ENCODE measurements at places on chromosomes 11 and 22.

DNA sequence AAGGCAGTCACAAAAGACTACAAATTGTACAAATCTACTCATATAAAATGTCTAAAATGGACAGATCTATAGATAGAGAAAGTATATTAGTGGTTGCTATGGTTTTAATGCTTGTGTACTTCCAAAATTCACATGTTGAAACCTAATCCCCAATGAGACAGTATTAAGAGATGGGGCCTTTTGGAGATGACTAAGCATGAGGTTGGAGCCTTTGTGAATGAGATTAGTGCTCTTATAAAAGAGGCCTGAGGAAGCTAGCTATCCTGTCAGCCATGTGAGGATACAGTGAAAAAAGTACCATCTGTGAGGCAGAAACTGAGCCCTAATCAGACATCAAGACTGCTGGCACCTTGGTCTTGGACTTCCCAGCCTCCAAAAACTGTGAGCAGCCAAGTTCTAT is 82.6 kb downstream of the CYP2R1 start:
- DNase-seq, result no peak

DNA sequence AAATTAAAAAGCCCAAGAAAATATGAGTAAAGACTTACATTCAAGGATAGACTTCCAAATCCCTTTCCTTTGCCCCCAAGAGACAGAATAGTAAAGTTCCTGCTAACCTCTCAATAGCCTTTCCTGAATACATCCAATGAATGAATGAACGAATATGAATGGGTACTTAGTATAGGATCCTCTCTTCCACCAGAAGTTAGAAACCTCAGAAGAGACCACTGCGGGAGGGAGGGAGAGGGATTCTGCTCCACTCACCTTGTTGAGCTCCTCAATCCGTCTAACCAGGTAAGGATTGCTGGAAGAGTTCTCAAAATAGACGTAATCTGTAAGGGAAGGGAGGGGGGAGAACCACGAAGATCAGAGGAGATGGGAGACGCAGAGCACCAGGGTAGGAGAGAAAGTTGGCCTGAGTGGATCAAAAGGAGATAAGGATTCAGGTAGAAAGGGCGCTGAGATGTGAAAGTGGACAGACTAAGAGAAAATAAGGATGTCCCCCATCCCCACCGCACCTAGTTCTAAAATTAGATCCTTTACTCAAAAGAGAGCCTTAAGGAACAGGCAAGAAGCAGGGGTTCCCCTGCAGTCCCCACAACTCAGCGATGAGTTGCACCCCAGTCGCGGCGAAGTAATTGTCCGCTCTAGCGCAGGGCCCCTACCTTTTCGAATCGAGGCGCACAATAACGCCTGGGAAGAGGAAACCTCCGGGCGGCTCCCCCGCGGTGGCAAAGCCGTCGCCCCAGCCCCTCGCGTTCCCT is 1.1 kb downstream of the MTA2 start:
- no peak for DNase-seq

- no peak for DNase-seq
These were observed 16.8 kb downstream of the LUZP2 start for GRCh38 chr11:24513479-24514218.

GRCh38 chr11:122319691-122320620 is 203.9 kb upstream of the BLID start:
- DNase-seq, result no peak

DNA sequence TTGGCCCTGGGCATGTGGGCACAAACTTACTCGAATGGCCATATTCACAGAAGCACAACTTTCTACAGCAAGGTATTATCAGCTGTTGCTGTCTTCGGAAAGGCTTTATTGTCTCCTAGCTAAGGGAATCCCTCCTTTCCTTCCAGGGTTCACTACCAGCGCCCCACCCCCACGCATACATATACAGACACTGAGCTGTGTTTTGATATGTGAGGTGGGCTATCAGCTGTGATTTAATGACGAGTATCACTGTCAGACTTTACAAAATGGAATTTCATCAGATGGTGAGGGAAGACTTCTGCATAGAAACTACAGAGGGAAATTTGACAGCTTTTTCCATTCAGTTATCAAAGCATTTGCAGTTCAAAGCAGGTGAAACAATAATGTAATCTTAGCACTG is 730.2 kb downstream of the NTM start:
- no peak for DNase-seq

DNA sequence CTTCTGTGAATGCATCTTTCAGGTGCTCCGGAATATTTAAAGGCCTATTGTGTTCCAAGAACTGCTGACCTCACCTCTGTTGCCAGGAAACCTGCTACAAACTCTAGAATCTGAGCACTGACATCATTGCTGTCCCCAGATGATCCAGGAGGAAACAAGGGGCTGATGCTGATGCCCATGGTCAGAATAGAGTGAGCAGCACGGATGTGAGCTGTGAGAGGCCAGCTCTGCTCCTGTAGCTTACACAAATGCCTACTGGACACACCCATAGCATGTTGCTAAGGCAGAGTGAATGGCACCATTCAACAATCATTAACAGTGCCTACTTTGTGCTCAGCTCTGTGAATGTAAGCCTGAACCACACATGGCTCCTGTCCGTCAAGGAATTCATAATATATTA is 276.7 kb upstream of the API5 start:
- DNase-seq, result no peak

DNA sequence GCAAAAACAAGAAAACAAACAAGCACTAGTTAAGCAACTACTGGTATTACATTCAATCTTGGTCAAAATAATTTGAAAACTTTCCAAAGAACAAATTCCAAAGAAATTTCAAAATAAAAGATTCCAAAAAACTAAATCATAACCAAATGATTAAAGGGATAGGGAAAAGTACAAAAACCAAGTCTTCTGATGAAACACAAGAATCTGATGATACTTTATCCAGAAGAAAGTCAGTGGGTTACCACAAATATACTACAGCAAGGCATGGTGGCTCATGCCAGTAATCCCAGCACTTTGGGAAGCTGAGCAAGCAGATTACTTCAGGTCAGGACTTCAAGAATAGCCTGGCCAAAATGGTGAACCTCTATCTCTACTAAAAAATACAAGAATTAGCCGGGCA is 59.1 kb downstream of the NUP98 start:
- no peak for DNase-seq

- peak; percentile 15 for DNase-seq
These were observed 179.4 kb downstream of the CADM1 start for GRCh38 chr11:115324581-115325432.

DNA sequence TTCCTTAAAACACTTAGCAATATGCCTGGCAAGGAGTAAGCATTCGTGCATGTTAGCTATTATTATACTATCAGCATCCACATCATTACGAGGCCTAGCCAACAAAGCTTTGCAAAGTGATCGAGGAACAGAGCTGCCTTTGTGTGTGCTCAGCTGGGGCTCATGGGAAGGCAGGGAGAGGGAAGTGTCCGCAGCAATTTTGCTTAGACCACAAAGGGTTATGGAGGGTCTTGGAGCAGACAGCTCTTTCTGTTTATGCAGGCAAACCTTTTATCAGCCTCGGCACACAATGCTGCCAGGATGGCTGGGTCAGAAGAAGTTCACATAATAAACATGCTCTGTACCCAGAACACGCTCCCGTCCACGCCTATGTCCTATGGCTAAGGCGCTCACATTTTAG is 10.9 kb upstream of the DKK3 start:
- DNase-seq, result no peak

DNA sequence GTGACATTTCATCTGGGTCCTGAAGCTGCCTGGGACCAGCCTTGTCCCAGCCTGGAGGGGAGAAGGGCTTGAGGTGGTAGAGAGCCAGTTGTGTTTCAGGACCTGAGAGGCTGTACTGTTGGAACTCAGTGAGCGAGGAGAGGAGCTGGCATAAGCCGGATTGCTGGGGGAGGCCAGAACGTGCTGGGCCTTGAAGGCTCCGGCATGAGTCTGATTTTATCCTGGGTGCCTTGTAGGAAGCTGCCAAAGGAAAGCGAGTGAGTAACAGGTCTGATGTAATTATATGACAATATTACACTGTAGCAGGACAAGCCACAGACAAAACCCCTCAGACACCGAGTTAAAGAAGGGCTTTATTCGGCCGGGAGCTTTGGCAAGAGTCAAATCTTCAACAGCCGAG is 17.2 kb downstream of the AP2A2 start:
- DNase-seq, result no peak

DNA sequence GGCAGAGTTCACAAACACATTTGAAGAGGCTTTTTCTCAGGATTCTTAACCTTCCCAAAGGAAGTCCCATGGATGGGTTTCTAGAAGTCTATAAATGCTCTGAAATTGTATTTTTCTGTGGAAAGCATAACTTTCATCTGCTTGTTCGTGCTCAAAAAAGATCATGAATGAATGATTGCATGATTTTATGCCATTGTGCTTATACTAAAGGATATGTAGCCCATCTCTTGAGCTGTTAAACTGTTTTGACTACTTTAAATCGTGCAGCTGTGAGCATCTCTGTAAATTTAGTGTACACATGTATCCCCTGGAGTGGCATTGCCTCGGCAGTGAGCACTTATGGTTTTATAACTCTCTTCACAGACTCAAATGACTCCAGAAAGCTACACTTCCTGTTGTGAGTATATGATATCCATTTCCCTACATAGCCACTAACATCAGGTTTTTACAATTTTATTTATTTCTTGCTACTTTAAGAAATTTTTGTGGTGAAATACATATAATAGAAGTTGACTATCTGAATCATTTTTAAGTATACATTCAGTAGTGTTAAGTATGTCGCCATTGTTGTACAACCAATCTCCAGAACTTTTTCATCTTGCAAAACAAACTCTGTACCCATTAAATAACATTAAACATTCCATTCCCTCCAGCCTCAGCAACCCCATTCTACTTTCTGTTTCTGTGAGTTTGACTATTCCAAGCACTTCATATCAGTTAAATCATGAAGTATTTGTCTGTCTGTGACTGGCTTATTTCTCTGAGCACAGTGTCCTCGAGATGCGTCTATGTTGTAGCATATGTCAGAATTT is 8.0 kb downstream of the NEAT1 start:
- no peak for DNase-seq

- no peak for DNase-seq
These were observed 65.2 kb upstream of the CNTN5 start for GRCh38 chr11:98955551-98955950.

DNA sequence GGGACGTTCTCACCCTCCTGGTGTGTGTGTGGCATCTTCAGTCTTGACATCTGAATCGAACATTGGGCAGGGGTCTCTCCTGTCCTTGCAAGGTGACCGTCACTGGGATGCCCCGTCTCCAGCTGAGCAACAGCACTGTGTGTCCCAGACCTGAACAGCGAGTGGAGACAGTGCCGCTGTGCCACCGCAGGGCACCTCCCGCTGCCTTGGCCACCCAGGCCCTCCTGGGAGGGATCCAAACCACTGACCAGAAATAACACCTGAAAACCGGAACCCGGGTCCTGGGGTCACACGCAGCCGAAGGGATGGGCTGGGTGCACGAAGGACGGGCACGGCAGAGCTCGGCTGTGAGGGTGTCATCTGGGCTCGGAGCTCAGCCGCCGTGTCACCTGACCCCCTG is 102.2 kb downstream of the BRD1 start:
- DNase-seq, result no peak

DNA sequence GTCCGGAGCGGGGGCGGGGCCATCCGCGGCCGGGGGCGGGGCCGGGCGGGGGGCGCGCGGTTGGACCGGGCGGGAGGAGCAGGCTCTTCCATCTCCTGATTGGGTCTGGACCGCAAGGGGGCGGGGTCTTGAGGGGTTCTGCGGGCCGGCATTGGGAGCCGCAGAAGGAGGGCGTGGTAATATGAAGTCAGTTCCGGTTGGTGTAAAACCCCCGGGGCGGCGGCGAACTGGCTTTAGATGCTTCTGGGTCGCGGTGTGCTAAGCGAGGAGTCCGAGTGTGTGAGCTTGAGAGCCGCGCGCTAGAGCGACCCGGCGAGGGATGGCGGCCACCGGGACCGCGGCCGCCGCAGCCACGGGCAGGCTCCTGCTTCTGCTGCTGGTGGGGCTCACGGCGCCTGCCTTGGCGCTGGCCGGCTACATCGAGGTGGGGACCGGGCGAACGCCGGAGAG is at the start of gene APLP2:
Gene APLP2 (plus strand): TSS at position 236 of the 450 bp plus-strand sequence. CDS start 84 bp downstream, at position 320.
- peak; percentile 97 for DNase-seq

GRCh38 chr11:84819128-84819527 is 808.0 kb downstream of the DLG2 start:
- DNase-seq, result no peak

- no peak for DNase-seq
These were observed 28.7 kb upstream of the CTSD start for GRCh38 chr11:1792461-1792860.

DNA sequence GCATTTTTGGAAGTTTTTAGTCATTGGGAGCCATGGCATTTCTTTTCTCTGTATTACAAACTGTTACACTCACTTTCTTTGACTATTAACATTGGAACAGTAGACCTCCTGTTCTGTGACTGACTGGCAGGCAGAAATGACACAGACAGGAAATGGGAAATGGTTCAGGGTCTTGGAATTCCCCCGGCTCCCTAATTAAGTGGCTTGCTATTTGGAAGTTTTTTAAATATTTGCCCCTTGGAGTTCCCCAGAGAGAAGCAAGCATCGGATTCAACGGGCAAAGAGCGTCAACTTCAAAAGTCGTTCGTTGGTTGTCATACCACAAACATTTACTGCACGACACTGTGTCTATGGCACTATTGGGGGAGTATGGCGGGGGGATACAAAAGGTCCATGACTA is 1.1 kb upstream of the BIRC2 start:
- no peak for DNase-seq

- no peak for DNase-seq
These were observed 17.5 kb downstream of the SAAL1 start for GRCh38 chr11:18088366-18088765.

DNA sequence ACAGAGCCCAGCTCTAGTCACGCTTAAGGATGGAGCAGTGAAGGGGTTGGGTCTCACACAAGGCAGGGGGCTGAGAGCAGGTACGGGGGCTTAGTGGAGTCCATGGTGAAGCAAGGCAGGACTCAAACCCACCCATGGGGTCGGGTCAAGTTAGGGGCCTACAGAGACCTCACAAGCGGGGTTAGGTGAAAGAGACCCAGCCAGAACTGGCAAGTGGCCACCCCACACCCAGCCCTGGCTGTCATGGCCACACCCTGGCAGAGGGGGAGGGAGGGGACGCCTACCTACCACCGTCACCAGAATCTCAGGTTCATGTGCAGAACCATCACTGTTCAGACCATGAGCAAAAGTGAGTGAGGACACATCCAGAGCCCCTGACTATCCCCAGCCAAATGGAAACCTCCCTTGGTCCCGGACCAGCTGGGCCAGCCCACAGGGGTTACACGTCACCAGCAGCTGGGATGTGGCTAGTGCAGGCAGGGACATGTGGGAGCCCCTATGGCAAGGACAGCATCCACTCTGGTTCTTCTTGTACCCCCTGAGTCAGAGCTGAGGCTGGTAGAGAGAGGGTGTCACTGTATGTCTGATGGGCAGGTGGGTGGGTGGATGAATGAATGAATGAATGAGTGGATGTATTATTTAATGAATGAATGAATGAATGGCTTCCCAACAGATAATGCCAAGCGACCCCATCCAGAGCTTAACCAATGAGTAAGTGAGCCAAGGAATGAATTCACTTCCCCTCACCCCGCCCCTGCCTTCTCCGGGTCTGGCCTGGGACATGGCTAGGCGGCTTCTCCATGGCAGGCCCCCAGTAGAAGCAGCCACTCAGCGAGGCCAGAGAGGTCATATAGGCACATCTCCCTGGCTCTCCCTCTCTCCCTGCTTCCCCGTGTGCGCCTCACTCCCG is 681.6 kb downstream of the TBC1D22A start:
- no peak for DNase-seq
